H9 (cell line): ENCODE measurements at places on chromosomes 11 and 22. TPM values are rescaled to one million over a fixed set of nuclear protein-coding genes. Genes with fewer than 3 reads are reported as not detected.

Gene OR4C3
- not detected in 2 replicates for total RNA-seq

DNA sequence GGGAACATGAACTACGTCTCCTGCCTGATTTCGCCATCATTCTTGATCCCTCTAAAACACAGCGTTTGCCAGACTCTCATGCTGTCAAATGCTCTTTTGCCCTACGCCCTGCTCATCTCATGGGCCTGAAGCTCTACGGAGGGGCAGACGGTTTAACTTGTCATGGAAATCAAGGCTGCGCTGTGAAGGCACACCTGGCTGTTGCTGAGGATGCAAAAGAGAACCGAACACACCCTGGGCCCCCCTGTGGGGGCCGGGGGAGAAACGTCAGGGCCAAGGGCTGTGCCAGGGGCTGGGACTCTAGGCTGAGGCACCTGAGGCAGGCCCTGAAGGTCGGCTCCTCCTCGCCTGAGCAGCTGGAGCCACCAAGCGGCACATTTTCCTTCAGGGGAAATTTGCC lies 957.2 kb downstream of the BRD1 start:
- no peak for DNase-seq

DNA sequence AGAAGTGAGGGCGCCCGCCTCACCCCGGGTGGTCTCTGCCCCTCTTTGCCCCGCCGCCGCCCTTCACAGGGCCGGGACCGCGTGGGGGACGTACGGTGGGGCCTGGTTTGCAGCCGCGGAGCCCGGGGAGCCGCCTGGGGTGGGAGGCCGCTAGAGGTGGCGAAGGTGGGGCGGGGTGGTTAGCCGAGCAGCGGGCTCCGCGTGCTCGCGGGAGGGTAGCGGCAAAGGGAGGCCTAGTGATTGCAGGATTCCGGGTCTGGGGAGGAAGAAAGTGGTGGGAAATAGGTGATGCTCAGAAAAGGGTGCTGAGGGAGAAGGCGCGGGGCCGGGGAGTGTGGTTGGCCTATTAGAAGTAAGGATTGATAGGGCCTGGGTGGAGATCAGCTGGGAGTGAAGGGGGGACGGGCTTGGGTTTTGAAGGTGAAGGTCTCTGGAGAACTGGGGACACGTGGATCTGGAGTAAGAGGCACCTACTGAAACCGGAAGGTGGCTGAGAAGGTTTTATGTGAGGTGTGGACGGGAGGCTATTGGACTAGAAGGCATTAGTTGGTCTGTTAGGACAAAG lies 571 bp downstream of the FAR1 start:
- no peak for DNase-seq

Gene TENM4
- total RNA-seq = 4.3 and 4.6 TPM in 2 replicates

DNA sequence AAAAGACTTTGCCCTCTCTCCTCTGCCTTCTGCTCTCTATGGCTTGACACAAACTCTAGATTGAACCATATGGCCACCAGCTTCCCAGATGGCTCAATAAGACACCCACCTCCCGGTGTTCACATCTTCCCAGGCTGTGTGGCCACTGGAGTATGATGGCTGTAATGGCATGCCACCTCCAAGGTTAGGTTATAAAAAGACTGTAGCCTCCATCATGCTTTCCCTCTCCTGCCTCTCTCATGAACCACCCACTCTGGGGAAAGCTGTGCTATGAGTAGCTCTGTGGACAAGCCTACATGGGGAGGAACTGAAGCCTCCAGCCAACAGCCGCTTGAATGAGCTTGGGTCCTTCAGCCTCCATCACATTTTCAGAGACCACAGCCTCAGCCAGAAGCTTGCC lies 479.2 kb downstream of the MIAT start:
- DNase-seq = no peak

- peak; percentile 25 for DNase-seq
Observed at GRCh38 chr22:19710020-19710768, 4.1 kb upstream of the SEPTIN5 start.

DNA sequence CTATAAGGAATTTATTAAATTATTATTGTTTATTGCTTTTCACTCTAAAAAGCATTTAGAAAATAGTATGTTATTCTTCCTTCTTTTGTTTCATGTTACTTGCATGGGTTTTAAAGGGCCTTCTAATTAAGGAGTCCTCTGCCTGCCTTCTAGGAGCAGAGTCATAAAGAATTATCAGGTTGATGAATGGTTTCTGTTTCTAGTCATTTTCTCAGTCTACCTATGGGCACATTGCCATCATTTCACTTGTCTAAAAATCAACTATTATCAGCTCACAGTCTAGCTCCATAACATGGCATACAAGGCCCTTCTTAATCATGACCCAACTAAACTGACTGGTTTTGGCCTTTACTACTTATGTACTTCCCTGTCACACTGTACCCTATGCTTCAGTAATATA lies 16.2 kb downstream of the DYNC2H1 start:
- DNase-seq = no peak

Gene TXN2
- total RNA-seq = 58.6 and 59.2 TPM in 2 replicates

- no peak for DNase-seq
Observed at GRCh38 chr11:108662700-108663099, 2.2 kb upstream of the DDX10 start.

DNA sequence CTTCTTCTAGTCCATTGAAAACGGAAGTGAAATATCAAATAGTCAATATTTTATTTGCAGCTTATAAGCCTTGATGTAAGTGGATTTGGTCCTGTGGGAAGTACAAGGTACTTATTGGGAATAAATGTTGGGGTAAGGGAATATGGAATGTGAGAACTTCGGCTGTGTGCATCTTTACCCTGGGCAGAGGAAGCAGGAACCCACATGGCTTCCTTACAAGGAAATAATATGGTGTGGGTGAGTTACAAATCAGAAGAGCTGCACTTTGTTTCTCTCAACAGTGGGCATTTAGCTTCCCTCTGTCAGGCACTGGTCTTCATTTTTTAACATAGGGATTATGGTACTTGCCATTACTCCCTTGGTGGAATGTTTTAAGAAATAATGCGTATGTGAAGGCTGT lies 77.9 kb downstream of the SCN3B start:
- DNase-seq = no peak

Gene CHADL
- total RNA-seq = 1.3 and 1.6 TPM in 2 replicates

Gene ARHGAP8
- total RNA-seq = 29.3 and 35.4 TPM in 2 replicates

Gene CLCF1
- total RNA-seq = 1.6 and 2.1 TPM in 2 replicates
